ENCODE measurements at places on chromosomes 2 and 18.

DNA sequence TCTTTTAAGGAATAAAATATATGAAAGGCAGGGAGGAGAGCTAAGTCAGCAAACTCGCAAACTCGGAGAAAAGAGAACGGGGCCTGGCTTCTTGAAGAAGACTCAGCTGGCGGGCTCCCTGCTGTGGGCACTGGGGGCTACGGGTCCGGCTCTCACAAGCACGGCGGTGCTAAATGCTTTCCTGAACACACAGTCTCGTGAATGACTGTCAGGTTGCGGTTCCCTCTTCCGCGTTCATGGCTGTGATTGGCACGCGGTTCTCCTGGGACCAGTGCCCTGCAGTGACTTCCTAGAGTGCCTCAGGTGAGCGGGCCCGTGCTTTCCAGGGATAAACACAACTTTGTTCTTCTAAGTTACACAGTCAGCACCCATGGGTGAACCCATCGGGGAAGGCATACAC, 208.4 kb downstream of the HDAC4 start:
- peak; percentile 30 for DNase-seq

DNA sequence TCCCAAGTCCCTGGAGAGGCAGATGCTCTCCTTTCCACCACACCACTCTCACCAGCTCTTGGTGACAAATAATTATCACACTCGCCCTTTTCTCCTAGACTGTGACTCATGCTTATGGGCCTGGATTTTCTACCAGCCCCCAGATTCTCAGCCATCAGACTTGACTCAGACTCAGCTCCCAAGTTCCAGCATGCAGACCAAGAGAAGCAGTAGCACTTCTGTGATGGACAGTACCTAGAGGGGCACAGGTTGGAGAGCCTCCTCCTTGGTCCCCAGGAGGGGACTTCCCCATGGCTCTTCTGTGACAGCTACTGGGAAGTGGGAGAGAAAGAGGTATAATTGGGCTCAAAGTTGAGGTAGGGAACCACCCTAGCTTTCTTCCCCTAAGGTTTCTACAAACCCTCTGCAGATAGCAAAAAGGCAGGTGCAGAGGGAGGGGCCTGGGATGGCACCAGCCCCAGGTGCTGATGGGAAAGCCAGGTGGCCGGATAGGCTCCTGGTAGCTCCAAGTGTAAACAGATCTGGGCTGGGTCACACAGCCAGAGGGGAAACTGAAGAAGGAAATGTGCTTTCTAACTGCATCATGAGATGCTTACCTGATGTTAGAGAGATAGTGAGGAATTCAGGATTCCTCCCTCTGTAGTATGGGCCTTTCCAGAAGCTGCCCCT, 4.1 kb downstream of the TCF23 start:
- DNase-seq = no peak

- no peak for DNase-seq
Observed at GRCh38 chr2:228878138-228878537, 392.9 kb downstream of the PID1 start.

DNA sequence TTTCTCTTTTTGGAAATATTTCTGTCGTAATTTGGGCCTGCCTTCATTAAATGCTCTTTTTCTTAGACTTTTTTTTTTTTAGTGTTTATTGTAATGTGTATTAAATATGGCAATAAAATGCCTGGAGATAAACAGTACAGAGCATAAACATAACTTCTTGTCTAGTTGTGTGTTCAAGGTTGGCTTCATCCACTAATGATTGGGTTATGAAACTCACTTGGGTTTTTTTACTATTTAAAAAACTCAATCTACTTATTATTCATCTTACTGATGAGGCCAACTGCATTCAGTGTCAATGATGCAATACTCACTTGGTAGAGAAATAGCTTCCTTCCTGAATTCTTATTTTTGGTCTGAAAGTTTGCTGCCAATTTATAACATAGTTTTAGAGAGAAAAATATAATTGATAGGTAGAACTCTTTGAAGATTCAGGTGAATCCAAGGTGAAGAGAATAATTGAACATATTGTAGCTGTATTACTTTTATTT, 144.2 kb upstream of the NABP1 start:
- peak; percentile 51 for DNase-seq

GRCh38 chr2:212145121-212145520, 393.5 kb downstream of the ERBB4 start:
- DNase-seq = no peak

GRCh38 chr2:107685421-107685986, 141.2 kb upstream of the RGPD4 start:
- DNase-seq = no peak

DNA sequence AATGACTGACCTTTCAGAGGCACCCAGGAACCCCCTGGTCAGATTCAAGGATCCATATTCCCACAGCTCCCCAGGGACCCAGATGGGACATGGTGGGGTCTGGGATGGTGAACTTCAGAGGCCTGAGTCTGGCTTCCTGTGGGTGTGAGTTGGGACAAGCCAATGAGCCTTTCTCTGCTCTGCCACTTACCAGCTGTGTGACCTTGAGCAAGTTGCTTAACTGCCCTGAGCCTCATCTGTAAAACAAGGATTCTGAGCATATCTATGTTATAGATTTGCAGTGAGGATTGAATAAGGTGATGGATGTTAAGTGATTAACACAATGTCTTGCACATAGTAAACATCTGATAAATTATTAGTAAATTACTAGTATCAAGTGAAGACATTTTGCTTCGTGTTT, 6.4 kb downstream of the ABCG8 start:
- no peak for DNase-seq

Data from hematopoietic multipotent progenitor cell treated with erythropoietin and hydrocortisone succinate and interleukin-3 and kit ligand, for 4 days (in vitro differentiated cells).